ENCODE measurements at places on chromosomes 13 and 19.

- no peak for DNase-seq
These were observed 80.1 kb downstream of the C1QTNF9 start for GRCh38 chr13:24389506-24389905.

DNA sequence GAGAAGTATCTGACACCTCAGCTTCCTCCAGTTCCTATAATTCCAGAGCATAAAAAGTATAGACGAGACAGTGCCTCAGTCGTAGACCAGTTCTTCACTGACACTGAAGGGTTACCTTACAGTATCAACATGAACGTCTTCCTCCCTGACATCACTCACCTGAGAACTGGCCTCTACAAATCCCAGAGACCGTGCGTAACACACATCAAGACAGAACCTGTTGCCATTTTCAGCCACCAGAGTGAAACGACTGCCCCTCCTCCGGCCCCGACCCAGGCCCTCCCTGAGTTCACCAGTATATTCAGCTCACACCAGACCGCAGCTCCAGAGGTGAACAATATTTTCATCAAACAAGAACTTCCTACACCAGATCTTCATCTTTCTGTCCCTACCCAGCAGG lies 3.1 kb downstream of the KLF5 start:
- DNase-seq: no peak

GRCh38 chr19:38378866-38379265 lies 4.5 kb downstream of the PSMD8 start:
- DNase-seq: no peak

GRCh38 chr19:33841685-33842084 lies 45.0 kb downstream of the KCTD15 start:
- no peak for DNase-seq

DNA sequence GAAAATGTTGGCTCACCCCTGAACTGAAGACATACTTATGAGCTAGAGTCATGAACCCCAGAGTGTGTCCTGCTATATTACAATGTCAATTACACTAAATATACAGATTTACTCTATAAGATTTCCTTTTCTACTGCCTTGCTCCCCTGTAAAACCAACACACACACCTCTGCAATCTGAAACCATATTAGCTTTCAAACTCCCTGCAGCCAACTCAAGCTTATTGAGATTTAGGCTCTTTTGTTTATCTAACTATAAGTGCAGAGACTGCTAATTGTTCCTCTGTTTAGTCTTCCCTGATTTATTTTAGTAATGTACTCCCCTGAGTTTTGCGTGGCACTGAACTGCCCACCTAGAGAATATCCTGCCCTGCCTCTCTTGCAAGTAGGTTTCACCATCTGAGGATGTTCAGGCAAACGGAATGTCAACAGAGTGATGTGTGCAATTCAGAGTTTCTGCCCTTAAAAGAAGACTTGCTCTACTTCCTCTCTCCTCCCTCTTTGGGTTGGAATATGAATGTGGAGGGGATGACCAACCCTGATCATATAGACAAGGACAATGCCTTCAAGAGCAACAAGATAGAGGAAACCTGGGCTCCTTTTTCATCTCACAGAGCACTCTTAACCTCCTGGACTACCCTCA lies 22.3 kb downstream of the FAM216B start:
- peak; percentile 49 for DNase-seq

GRCh38 chr19:12802267-12803106 lies 618 bp downstream of the THSD8 start:
- peak; percentile 14 for DNase-seq

- peak; percentile 41 for DNase-seq
These were observed 409.0 kb downstream of the GPC6 start for GRCh38 chr13:93635616-93636032.

DNA sequence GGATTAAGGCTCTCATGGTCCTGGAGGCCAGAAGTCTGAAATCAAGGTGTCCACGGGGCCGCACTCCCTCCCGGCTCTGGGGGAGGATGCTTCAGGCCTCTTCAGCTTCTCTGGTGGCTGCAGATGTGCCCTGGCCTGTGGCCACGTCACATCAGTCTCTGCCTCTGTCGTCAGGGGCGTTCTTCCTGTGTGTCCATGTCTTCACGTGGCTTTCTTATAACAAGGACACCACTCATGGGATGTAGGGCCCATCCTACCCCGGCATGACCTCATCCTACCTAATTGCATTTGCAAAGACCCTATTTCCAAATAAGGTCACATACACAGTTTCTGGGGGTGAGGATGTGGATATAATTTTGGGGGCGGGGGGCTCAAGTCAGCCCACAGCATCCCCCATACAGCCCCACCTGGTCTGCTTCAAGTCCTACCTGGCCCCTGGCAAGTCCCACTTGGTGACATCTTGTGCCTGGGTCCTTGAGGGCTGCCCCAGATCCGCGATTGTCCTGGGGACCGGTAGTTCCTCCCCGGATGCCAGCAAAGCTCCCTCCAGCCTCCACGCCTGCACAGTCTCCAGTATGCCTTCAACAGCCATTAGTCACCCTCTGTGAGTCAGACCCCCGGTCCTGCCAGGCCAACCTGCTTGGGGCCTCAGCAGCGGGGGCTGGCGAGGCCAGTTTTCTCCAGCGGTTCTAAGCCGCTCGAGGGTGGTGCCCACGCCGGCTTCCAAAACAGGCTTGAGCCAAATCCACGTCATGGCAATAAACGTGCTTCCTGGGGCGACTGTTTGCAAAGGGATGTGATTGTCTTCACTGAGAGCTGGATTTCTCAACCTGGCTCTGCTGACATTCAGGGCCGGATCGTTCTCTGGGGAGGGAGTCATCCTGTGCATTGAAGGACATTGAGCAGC lies 32.2 kb downstream of the MYO9B start:
- DNase-seq: peak; percentile 97

- DNase-seq: no peak
These were observed 21.7 kb upstream of the ZNF254 start for GRCh38 chr19:24065243-24065642.

GRCh38 chr13:40600149-40600751 lies 66.2 kb downstream of the FOXO1 start:
- DNase-seq: no peak

DNA sequence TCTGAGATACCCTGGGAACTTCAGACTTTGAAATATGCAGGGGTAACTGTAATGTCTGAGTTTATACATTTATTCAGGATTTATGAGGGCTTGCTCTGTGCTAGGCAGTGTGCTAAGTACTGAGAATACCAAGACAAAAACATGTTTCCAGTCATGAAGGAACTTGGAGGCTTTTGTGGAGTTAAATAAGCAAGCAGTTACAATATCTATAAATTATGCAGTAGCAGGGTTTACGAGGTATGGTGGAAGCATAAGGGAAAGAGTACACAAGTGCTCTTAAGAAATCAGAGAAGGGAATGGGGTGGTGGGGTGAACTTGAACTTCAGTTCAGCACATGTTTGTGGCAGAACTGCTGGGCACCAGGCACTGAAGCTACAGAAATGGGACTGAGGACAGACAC lies 28.0 kb downstream of the MAB21L1 start:
- no peak for DNase-seq

GRCh38 chr13:99307247-99307646 lies at the start of gene GPR183:
TSS of gene GPR183 (minus strand) at chr13:99307399. CDS start at chr13:99296145, 11,254 bp downstream.
- no peak for DNase-seq

DNA sequence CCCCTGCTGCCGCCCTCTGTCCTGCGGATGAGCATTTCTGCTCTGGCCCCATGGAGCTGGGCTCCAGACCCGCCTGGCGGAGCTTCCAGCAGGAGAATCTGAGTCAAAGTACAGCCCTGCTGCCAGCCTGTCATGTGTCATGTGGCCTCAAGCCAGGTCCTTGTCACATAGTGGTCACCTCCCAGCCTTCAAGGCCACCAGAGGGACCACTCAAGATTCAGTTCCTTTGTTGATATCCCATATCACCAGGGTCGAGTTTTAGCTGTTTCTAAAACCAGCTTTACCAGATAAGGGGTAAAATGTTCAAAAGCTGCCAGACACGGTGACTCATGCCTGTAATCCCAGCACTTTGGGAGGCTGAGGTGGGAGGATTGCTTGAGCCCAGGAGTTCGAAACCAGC lies 13.4 kb downstream of the THOP1 start:
- peak; percentile 17 for DNase-seq

DNA sequence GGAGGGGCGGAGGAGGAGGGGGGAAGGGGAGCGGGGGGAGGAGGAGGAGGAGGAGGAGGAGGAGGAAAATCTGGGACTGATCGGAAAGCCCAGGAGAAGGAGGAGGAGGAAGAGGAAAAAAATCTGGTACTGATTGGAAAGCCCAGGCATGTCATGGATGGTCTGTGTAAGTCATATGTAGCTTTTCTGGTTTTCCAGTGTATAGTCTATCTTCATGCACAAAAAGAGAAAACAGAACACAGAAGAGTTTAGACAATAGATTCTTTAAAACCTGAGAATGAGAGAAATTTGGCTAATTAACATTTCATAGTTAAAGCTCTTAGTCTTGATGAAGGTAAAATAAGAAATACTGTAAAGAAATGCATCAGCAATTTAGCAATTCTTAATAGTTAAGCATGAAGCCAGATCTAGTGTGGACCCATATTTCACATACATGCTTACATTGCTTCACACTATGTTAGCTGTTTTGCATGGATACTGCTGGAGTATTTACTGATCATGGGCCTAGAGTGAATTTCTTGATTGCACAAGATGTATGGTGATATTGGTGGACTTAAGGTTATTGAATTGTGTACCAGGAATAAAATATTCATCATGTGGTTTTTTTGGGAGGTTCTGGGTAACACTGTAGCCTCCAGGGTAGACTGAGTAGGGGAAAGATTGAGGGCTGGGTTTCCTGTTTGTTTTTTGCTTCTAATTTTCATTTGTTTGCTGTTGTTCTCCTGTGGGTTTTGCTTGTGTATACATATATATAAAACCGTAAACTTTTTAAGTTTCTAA lies 41.4 kb downstream of the SUCLA2 start:
- DNase-seq: no peak

DNA sequence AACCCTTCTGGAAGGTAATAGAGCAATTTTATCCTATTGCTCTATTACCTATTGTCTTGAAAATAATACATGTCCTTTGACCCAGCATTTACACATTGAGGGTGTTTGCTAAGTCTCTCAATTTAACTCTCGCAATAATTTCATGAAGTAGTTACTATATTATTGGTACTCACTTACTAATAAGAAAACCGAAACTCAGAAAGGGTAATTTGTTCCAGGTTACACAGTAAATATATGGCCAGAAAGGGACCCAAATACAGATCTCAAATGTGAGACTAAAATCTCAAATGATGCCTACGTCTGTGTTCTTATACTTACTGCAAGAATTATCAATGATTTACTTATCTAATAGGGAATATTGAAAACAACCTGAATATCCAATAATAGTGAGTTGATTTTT lies 29.7 kb upstream of the FAM216B start:
- no peak for DNase-seq

GRCh38 chr19:55454787-55455243 lies 6.6 kb downstream of the ISOC2 start:
- peak; percentile 54 for DNase-seq

- peak; percentile 31 for DNase-seq
These were observed 622 bp downstream of the DNM2 start for GRCh38 chr19:10718205-10719196.

GRCh38 chr19:48613024-48613851 lies 1.6 kb downstream of the FAM83E start:
- no peak for DNase-seq

DNA sequence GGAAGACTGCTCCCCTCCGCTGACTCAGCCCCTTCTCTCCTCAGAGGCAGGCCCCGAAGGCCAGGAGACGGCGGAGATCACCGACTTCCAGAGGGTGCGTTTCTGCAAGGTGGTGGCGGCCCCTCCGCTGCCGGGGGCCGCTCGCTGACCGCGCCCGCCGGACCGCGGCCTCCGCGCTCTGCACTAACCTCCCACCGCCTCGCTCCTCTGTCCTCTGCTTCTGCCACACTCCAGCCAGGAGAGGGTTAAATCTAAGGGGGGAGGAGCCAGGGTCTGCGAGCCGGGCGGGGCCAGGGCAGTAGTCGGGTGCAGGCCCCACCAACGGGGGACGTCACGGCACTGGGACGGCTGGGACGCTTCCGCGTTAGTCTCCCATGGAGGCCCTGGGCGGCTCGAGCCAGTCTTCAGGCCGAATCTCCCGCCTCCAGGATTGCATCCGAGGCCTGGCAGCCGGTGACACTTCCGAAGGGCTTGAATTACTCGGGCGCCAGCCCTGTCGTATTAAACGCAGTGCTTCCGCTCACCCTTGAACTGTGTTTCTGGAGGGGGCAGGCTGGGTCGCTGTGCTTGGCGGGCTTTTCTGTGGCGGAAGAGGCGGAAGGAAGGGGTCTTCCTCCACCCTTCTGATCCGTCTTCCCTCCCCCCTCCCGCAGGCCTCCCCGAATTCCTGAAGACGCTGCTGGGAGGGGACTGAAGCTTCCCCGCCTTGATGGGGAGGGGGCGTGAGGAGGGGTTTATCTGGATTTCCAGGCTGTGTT lies 1.2 kb upstream of the INAFM1 start:
- peak; percentile 94 for DNase-seq

DNA sequence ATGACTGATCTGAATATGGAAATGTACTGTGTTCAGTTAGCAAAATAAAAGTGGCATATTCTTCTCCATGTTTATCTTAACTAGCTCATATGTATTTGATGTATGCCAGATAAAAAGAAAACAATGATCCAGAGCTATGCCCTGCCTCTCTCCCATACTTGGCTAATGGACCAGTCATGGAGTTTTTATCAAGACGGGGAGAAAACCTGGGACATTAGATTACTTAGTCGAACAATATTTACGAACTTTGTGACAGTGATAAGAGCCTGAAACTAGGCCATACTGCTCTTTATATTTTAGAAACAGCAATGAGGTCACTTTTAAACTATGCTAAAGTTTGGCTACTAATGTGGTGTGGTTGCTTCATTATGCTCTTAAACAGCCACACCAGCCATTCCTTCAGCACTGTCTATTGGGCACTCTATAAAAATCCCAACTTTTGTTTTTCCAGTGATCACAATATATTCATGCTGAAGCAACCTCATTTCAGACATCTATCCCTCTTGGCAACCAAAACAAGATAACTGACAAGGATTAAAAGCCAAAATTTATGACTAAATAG lies 265.0 kb downstream of the FGF14 start:
- no peak for DNase-seq

GRCh38 chr19:35347171-35347929 lies at the start of gene FFAR1:
TSS of gene FFAR1 (plus strand) at chr19:35347902. CDS start at chr19:35351552, 3,650 bp downstream.
- DNase-seq: no peak

DNA sequence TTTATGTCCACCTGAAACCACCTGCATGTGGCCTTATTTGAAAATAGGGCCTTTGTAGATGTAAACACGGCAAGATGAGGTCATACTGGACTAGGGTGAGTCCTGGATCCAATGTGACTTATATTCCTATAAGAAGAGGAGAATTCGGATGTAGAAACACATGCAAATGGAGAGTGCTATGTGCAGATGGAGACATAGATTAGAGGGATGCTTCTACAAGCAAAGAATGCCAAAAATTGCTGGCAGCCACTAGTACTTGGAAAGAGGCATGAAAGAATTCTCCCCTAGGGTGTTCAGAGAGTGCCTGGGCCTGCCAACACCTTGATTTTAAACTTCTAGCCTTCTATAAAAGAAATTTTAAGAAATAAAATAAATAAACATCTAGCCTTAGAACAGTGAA lies 226.1 kb downstream of the RFC3 start:
- DNase-seq: peak; percentile 17

DNA sequence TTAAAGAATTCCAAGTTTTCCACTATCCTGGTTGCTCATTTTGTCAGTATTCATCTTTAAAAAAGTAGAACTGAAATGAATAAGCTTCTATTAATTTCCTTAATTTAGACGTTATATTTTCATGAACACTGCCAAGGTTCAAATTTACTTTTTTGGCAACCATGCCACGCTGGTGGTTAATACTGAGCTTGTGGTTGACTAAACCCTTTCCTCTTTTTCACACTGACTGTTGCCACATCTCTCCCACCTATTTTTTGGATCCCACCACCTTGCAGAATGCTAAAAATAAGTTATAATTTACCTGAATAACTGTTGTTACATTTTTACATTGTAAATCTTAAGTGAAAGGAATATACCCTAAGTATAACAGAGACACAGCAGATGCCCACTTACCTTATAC lies 45.0 kb downstream of the FLT3 start:
- DNase-seq: no peak

Data from fibroblast of pulmonary artery (primary cell).